ENCODE measurements at places on chromosomes 12 and 14.

GRCh38 chr14:45716572-45716971 lies 463.6 kb upstream of the MIS18BP1 start:
- DNase-seq = no peak

- no peak for DNase-seq
Observed at GRCh38 chr12:77998236-77998786, 167.6 kb downstream of the NAV3 start.

DNA sequence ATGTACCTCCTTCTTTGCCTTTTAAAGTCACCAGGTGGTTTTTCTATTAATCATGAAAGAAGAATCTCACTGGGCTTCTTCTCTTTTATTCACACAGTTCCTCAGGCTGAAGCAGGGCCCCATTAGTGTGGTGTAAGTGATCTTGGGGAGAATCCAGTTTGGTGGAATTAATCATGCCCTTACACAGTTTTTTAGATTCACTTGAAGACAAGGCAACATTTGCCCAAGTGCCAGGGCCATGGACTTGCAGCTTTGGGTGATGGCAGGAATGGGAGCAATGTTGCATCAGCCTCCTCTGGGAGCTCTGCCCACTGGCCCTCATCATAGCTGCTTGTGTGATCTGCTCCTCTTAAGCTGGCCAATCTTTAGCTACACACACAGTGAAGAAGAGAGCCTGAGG lies 33.8 kb downstream of the KCNK10 start:
- DNase-seq = no peak

GRCh38 chr14:57317248-57317833 lies 48.6 kb downstream of the AP5M1 start:
- DNase-seq = peak; percentile 54

- no peak for DNase-seq
Observed at GRCh38 chr12:66118240-66118891, 12.2 kb downstream of the LLPH start.

GRCh38 chr14:60658909-60659585 lies 9.8 kb upstream of the SIX1 start:
- DNase-seq = no peak

DNA sequence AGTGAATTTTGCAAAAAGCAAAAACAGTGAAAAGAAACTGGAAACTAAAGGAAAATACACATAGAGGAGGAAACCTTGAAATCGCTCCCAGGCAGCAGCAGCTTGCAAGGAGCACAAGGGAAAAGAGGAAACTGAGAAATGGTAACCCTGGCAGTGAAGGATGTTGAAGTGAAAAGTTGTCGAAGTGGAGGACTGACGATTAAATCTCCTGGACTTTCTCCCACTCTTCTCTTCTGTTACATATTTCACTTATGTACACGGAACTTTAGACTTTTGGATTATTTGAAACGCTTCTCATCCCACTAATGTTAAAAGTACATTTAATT lies 388.8 kb upstream of the USP15 start:
- DNase-seq = no peak

GRCh38 chr12:76409074-76409473 lies 60.9 kb upstream of the BBS10 start:
- DNase-seq = no peak

DNA sequence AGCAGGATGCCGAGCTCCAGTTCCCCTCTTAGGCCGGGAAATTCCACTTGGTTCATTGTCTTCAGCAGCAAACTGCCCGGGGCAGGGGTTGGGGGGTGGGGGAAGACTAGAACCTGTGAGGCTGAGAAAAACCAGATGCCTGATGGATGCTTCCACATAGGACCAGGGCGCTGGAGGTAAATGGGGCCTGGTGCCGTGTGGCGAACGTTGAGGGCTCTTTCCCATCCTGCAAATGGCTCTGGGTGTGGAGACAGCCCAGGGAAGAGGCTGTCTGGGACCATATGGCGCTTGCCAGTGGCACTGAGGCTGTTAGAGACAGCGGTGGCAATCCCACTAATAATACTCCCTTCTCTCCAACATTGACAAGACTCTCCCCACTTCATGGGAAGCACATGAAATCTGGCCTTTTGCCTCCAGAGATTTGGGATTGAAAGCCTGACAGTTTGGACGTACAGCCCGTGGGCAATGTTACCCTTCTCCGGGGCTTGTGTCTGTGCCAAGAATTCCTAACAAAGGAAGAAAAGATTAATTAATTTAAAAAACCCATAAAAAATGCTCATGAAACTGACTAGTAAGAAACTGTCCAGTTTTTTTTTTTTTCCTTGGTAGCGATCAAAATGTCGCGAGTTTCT lies 44.5 kb downstream of the MAP1LC3B2 start:
- DNase-seq = no peak

- DNase-seq = no peak
Observed at GRCh38 chr14:101525640-101526527, 35.4 kb upstream of the DIO3 start.

GRCh38 chr14:45976001-45976400 lies 675.6 kb downstream of the RPL10L start:
- no peak for DNase-seq

GRCh38 chr14:70917633-70918032 lies 10.4 kb downstream of the PCNX1 start:
- DNase-seq = no peak

GRCh38 chr12:52148464-52149181 lies 43.2 kb downstream of the KRT80 start:
- no peak for DNase-seq

- DNase-seq = no peak
Observed at GRCh38 chr14:67373347-67373746, 13.2 kb downstream of the EIF2S1 start.

GRCh38 chr12:93894391-93895088 lies 217.4 kb downstream of the CRADD start:
- DNase-seq = no peak

DNA sequence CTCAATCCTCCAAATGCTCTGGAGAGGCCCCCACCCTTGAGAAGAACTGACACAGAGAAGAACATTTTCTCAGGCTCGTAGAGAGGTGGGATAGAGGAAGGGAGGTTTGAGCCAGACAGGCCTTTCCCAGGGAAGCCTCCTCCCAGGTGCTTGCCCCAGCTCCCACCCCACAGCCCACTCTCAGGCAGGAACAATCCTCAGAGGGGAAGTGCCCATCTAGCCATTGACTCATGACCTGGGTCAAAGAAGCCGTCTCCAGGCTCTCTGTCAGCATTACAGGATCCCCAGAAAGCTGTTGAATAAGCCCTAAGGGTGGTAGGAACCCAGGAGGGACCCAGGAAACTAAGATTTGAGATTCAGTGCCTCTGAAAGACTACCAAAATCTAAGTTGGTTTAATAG lies 3.8 kb downstream of the AQP6 start:
- DNase-seq = no peak

All from CD8-positive, alpha-beta memory T cell (primary cell).